Hippocampal formation (tissue), 2 donors: ENCODE measurements at places on chromosomes 7 and 10.

DNA sequence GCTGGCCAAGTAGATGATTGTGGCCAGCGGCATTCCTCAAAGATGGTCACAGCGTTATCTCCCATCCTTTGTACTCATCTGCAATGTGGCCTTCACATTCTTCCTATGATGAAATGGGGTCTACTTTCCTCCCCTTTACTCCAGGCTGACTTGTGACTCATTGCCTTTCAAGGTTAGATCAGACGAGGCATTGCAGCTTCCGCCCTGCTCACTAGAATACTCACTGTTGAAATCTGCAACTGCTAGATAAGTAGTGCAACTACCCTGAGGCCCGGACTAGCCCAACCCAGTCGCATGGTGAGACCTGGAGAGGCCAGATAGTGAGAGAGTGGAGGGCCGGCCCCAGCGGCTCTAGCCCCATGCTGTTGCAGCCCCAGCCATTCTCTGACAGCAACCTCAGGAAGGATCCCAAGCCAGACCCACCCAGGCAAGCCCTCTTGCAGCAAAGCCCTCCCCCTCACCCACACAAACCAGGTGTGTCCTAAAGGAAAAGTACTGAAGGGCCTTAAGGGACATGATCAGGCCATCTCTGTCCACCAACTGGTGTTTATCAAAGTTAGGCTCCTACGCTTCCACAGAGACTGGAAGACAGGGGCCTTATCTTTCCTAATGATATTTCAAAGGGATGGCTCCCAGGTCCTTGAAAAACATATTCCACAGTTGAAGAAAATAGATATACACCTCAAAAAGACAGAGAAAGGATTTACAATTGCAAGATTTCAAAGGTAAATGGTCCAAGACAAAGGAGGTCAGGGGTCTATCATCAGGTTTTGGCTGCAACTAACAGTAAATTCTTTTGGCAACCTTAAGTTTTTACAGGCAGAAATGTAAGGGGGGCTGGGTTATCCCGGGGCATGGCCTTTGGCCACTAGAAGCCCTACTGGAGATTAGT lies 107.2 kb upstream of the TRIM24 start:
- DNase-seq = no peak

GRCh38 chr7:135970682-135971365 lies 6.3 kb downstream of the MTPN start:
- no peak for DNase-seq

DNA sequence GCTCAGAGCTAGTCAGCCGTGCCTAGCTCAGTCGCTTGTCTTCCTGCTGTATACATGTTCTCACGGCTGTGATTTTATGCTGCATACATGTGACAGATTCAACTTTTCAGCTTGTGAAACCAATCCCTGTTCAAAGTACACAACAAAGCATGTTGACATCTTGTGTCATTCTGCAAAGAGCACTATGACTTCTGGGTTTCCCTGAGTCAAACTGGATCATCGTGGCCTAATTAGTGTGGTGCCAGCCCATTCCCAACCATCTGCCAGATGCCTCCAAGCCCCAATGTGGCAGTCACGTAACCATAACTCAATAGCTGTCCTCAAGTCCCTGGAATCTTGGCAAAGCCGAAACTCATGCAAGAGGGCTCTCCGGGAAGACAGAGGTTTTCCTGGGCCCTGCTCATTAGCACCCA lies 144.8 kb downstream of the MYOF start:
- DNase-seq = no peak

- DNase-seq = no peak
Measured at GRCh38 chr10:84286695-84287094, 41.7 kb upstream of the CCSER2 start.

- DNase-seq = no peak
Measured at GRCh38 chr7:122260336-122260735, 44.2 kb downstream of the FEZF1 start.

- DNase-seq = no peak
Measured at GRCh38 chr7:22111661-22112060, 166.0 kb upstream of the CDCA7L start.

- DNase-seq = no peak
Measured at GRCh38 chr10:113469796-113470195, 83.1 kb upstream of the HABP2 start.

- DNase-seq = no peak
Measured at GRCh38 chr10:66792441-66792840, 133.4 kb upstream of the LRRTM3 start.

GRCh38 chr7:3960050-3960763 lies 659.2 kb downstream of the SDK1 start:
- DNase-seq = no peak

DNA sequence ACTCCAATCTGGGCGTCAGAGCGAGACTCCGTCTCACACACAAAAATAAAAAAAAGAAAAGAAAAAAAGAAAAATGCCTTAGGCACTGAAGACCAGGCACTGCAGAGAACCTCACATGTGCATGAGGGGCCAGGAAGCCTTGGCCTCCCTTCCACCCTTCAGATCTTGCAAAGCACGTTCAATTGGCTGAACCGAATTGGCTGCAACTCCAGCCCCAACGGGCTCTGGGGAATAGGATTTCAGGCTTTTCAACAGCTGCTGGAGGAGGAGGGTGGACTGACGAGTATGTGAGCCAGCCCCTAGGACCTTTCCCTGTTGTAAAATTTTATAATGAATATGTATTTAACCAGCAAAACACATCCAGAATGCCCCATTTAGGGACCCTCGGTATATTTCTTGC lies 16.7 kb downstream of the TMEM120A start:
- no peak for DNase-seq

DNA sequence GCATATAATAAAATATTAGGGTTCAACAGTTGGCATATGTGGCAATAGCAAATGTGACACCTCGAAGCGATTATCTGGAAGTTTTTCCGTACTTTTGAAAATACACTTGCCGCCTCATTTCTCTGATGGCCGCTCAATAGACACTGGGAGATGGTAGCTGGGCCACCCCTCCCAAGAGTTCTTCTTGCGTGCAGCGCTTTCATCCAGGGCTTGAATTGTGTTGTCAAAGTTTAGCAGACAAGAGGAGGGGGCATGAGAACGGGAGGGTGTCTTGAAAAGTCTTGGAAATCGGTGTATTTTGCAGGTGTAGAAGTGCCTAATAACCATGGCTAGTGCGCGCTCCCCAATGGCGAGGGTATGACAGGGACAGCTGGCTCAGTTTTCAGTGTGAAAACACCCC lies 8.5 kb downstream of the PTF1A start:
- no peak for DNase-seq

GRCh38 chr10:63917363-63917762 lies 396.2 kb downstream of the REEP3 start:
- DNase-seq = no peak

DNA sequence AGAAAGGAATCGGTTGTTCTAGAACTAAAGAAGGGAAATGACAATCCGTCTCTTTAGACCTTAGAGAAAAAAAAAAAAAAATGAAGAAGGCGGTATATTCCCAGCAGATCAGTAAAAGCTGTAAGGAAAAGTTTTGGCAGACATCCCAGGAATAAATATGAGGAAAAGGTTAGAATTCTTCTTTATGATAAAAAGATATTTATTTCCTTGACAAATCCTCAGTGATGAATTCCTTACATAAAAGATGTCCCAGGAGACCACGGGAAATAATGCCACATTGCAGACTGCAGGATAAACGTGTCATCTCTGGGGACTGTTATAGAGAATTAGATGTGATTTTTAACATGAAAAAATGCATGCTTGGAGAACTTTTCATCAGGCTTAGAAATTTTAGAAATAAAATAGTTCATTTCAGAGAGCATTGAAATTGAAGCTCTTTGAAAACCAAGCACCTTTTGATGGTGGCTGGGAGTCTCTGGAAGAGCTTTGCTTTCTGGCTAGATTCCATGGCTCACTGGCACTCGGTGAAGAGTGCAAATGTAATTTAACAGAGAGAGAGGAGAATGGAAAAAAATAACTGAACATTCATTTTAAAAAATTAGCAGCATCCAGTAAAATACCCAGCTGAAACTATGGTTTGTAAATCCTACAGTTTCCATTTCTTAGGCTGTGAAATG lies 98.2 kb downstream of the PRPF18 start:
- DNase-seq = no peak

GRCh38 chr10:18368273-18368672 lies 228.0 kb downstream of the CACNB2 start:
- DNase-seq = no peak

- no peak for DNase-seq
Measured at GRCh38 chr10:128361487-128361886, 235.3 kb upstream of the MKI67 start.

DNA sequence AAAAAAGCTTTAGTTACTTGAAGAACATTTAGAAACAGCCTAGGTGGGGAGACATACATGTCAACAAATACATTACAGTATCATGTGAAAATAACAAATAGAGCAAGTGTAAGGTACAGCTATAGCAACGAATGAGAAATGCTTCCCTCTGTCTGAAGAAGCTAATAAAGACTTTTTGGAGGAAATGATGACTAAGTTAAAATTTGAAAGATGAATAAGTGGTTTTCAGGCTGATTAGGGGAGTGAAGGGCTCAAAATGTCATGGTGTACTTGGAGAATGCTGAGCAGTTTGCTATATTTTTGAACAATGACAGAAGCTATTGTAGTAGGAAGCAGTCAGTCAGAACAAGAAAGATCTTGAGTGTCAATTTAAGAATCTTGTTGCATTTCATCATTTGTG lies 2.8 kb upstream of the ARMC3 start:
- DNase-seq = no peak

DNA sequence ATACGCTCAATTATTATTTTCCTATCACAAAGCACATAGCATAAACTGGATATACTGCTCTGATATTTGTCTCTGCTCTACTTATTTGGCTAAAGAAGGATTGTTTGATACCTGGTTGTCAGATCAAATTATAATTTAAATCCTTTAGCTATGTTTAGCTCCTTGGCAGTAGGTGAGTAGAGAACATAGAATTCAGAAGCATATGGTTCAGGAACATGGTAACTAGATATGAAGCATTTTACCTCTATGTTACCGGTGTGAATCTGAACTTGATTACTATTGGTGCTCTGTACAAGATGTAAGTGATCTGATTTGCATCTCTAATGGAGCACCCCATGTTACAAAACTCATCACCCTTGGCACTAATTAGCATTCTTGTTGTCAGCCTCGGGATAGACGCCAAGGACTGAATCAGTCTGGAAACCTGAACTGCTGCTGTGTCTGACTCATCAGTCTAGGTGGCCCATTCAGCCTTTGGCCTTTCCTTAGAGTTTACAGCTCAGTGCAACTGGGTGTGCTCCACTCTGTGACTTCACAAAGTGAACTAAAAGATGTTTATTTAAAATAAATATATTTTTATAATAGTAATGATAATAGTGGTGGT lies 12.3 kb upstream of the MYPN start:
- no peak for DNase-seq

GRCh38 chr10:22686347-22686746 lies 28.0 kb downstream of the PIP4K2A start:
- DNase-seq = no peak

GRCh38 chr10:114855776-114856543 lies 34.4 kb downstream of the FHIP2A start:
- DNase-seq = no peak

- no peak for DNase-seq
Measured at GRCh38 chr10:44891721-44892120, 19.4 kb upstream of the TMEM72 start.

DNA sequence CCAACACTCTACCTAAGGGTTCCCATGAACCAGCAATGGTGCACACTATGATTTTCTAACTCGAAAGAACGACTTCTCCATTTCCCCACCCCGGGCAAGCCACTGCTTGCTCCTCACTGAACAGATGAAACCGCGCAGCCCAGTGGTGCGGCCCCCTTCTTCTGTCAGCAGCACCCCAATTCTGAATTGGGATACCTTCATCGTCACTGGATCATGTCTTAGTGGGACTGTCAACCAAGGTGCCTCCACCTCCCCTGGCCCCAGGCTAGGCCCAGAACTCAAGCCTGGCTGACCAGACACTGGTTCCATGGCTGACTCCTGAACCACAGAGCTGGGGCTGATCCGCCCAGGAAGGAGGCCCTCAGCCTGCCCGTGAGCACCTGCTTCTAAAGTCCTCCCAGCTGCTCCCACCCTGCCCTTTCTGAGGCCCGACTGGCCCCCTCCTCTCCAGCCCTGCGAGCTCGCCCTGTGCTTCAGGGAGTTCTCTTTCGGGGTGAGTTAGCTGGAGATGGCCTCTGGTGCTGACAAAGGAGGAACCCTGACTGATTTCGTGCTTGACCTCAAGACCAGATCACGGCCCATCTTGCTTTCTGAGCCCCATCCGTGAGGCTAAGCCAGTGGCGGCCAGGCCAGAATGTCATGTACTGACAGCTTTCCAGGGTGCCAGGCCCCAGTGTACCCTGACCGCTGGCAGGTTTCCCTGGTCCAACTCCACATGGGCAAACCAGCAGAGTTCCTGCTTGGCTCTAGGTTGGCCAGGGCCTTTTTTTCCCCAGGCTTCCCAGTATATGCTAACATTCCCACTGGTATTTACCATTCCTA lies 44.5 kb downstream of the FAM53B start:
- DNase-seq = no peak

GRCh38 chr7:87411186-87411585 lies 64.3 kb downstream of the ABCB4 start:
- DNase-seq = no peak

- DNase-seq = peak; percentile 85
Measured at GRCh38 chr7:100119970-100120732, 717 bp downstream of the CNPY4 start.

- no peak for DNase-seq
Measured at GRCh38 chr10:84548869-84549268, 220.5 kb downstream of the CCSER2 start.

- DNase-seq = no peak
Measured at GRCh38 chr7:29331163-29331562, 136.6 kb downstream of the CHN2 start.

- no peak for DNase-seq
Measured at GRCh38 chr7:23003505-23004246, 10.3 kb downstream of the HYCC1 start.

DNA sequence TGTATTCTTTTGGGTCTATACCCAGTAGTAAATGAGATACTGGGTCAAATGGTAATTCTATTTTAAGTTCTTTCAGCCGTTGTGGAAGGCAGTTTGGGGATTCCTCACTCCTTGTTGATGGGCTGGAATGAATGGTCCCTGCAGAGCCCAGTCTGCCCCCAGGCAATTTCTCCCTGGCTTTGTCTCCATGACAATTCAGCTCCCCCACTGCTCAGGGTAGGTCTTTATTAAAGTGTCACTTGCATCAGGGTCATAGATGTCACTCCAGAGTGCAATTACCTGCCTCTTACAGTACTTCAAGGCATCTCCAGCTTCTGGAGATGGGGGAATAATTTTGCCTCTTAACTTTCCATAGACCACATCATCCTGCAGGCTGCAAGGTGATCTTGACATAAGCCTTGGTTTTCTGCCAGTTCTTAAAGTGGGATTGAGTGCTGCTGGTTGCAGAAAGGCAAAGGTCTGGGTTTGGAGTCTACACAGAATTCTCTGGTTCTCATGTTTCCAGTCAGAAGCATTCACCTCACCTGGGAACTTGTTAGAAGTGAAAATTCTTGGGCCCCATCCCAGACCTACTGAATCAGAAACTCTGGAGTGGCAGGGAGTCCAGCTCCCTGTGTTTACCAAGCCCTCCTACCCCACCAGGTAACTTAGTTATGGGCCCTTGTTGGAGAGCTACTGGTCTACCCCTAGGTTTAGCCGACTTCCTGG lies 442.4 kb downstream of the GALNT17 start:
- no peak for DNase-seq
